ENCODE measurements at places on chromosomes 12 and 14. TPM values are rescaled to one million over a fixed set of nuclear protein-coding genes. Genes with fewer than 3 reads are reported as not detected.

Gene NEUROD4
- not detected for total RNA-seq

Gene POTEM
- not detected for total RNA-seq

Gene ADAM20
- 0.25 TPM for total RNA-seq

Gene DHRS2
- total RNA-seq, result 1.8 TPM

Data from WTC11 (cell line).